ENCODE measurements at places on chromosomes 12 and 14.

DNA sequence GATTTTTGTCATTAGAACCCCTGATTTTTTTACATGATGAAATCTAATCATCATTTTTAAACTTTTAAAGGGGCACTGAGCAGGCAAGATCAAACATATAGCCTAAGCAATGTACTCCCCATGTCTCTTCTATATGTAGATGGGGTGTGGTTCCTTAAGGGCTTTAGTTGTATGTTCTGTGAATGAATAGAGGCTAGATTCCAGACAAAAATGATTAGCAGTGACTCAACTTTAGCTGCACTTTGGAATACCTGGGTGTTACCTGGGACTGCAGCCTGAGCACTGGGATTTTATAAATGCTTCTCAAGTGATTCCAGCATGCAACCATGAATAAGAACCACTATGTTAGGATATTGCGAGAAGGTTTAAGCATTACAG, 256.7 kb upstream of the PLEKHG7 start:
- DNase-seq: no peak

DNA sequence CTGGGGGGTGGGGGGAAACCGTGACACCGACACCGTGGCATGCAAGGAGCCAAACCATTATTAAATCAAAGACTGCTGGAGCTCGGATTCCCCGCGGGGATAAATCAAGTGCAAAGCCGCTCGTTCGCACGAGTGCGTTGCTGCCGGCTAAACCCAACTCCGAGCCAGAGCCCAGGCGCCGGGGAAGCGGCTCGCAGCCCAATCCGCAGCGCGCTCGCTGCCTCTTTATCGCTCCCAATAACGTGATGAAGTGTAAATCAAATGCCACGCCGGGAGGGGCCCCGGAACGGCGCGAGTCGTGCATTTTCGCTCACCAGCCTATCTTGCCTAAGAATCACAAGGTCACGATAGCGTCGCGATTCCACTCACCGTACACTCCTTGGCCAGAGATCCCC, 1.3 kb downstream of the MDGA2 start:
- DNase-seq: no peak

GRCh38 chr12:128073937-128074336, 193.0 kb upstream of the TMEM132C start:
- DNase-seq: no peak

GRCh38 chr12:124462750-124463149, 104.7 kb downstream of the NCOR2 start:
- no peak for DNase-seq

GRCh38 chr12:45419317-45419814, 203.5 kb downstream of the ANO6 start:
- DNase-seq: no peak

- DNase-seq: no peak
Observed at GRCh38 chr12:19183121-19183838, 53.7 kb downstream of the PLEKHA5 start.

DNA sequence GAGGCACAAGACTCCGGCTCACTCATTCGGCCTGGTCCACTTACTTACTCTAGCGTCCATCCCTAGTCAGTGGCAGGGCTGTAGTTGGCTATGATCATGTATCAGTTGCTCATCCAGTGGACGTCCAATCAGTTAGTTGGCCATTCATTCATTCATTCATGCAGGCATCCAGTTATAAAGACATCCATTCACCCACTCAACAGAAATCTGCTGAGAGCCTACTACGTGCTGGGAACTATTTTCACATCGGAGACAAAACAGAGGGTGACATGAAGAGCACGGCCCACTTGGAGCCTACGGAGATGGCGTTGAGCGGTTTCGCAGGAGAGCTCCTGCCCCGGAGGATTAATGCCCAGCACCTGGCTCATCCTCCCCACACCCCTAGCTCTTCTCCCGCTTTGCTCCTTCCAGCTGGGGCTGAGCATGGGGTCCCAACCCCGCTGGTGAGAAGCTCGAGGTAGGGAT, 49.7 kb downstream of the SNAPC1 start:
- DNase-seq: no peak

DNA sequence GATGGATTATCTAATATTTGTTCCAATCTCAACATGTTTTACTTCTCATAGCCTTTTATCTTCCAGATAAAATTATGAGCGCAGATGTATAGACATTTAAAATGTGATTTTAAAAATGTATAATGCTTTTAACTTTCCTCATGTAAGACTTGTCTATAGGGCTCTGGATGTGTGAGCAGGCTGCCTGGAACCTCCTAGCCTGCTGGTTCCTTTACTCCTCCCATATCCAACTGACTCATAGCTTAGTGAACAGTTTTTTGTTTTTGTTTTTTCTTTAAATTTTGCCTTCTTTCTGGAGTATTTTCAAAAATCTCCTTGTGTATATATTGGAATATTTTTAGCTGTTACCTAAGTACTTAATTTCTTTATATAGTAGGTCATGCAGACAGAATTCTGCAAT, 115.4 kb downstream of the PDE3A start:
- no peak for DNase-seq

GRCh38 chr12:128140551-128140950, 126.4 kb upstream of the TMEM132C start:
- DNase-seq: no peak

- no peak for DNase-seq
Observed at GRCh38 chr14:61188196-61188595, 92.9 kb downstream of the TMEM30B start.

DNA sequence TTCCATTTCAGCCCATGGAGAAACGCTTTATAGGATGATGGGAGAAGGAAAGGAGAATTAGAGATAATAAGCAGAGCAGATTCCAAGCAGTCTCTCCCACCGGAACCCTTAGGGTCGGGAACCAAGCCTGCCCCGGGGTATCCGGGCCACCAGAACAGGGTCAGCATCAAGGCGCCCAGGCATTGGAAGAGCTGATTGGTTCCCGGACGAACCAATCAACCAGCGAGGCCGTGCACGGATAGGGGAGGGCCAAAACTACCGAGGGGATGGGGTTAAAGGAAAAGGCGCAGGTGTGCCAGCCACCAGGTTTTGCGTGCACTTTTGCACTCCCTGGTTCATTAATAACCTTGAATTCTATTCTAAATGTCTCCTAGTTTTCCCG, 1.7 kb downstream of the PPM1H start:
- no peak for DNase-seq

- no peak for DNase-seq
Observed at GRCh38 chr14:79597566-79597965, 613.7 kb downstream of the DIO2 start.

GRCh38 chr14:93299866-93300265, 33.0 kb downstream of the BTBD7 start:
- DNase-seq: no peak

Measured in stimulated activated CD4-positive, alpha-beta T cell treated with anti-CD3 and anti-CD28 coated beads, Interleukin-12 subunit alpha, Interleukin-12 subunit beta, amount 100 ng/mL, for 24 hours (primary cell).